ENCODE measurements at places on chromosomes 4 and X. TPM values are rescaled to one million over a fixed set of nuclear protein-coding genes. Genes with fewer than 3 reads are reported as not detected.

MGAT4D gene
- not detected for total RNA-seq

GRCh38 chrX:101605146-101605545 is 12.7 kb downstream of the ARMCX6 start:
- no peak for DNase-seq

BGN gene
- 0.70 TPM for total RNA-seq

ARX gene
- not detected for total RNA-seq

RNF150 gene
- 0.09 TPM for total RNA-seq

GRCh38 chr4:107058828-107059227 is 22.7 kb upstream of the DKK2 start:
- DNase-seq = no peak

GRCh38 chr4:23015821-23016220 is 323.1 kb downstream of the GBA3 start:
- DNase-seq = no peak

DNA sequence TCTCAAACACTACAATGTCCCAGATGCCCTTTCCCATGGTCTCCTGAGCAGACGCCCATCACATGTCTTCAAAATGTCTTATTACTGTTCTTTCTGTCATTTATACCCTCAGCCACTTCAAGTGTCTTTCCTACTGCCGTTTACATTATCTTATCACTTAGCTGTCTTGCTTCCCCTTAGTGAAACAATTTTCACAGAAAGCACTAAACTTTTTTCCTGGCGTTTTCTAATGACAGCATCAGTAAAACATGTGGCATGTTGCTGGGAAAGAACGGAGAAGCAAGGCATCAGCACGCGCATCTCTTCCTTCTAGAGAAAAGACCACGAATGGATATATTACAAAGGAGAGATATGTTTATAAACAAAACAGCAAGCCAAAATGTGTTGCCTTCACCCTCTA is 189.7 kb upstream of the SLIT2 start:
- no peak for DNase-seq
